ENCODE measurements at places on chromosomes 5 and 9. TPM values are rescaled to one million over a fixed set of nuclear protein-coding genes. Genes with fewer than 3 reads are reported as not detected.

DNA sequence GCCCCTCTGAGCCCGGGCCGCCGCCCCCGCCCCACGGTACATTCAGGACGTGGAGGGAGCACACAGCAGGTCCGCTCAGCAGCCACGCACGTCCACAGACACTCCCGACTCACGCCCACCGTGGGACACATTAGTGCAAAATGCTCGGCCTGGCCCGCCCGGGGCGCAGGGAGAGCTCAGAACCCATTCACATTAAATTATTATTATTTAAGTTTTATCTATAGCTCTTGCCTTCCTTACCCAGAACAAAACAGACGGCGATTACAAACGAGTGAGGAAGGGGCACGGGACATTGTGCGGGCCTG is 47.5 kb upstream of the UBAC1 start:
- H3K27me3 ChIP-seq: no peaks in the 10 kb centered on the region
- H3K27ac ChIP-seq: no peak overlapping the region
- DNase-seq: no peak
- H3K36me3 ChIP-seq: no peaks in the 10 kb centered on the region

- no peak overlapping the region for H3K27ac ChIP-seq
- H3K36me3 ChIP-seq: peaks cover 1% of the 10 kb centered on the region
- no peaks in the 10 kb centered on the region for H3K27me3 ChIP-seq
- no peak overlapping the region for H3K4me3 ChIP-seq
Observed at GRCh38 chr5:79518718-79519117, 4.8 kb upstream of the HOMER1 start.

DNA sequence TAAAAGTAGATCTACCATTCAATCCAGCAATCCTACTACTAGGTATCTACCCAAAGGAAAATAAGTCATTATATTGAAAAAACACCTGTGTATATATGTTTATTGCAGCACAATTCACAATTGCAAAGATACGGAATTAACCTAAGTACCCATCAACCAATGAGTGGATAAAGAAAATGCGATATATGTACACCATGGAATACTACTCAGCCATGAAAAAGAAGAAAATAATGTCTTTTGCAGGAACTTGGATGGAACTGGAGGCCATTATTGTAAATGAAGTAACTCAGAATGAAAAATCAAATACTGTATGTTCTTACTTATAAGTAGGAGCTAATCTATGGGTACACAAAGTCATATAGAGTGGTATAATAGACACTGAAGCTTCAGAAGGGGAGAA is 63.4 kb upstream of the PITX1 start:
- H3K27me3 ChIP-seq: no peaks in the 10 kb centered on the region
- DNase-seq: no peak
- no peak overlapping the region for H3K27ac ChIP-seq
- H3K4me3 ChIP-seq: no peak overlapping the region

- H3K36me3 ChIP-seq: no peaks in the 10 kb centered on the region
- H3K27me3 ChIP-seq: no peaks in the 10 kb centered on the region
- H3K27ac ChIP-seq: no peak overlapping the region
- no peaks in the 10 kb centered on the region for H3K4me1 ChIP-seq
- H3K4me3 ChIP-seq: no peak overlapping the region
- no peak for DNase-seq
Observed at GRCh38 chr9:121721058-121721350, 69.6 kb downstream of the DAB2IP start.

DNA sequence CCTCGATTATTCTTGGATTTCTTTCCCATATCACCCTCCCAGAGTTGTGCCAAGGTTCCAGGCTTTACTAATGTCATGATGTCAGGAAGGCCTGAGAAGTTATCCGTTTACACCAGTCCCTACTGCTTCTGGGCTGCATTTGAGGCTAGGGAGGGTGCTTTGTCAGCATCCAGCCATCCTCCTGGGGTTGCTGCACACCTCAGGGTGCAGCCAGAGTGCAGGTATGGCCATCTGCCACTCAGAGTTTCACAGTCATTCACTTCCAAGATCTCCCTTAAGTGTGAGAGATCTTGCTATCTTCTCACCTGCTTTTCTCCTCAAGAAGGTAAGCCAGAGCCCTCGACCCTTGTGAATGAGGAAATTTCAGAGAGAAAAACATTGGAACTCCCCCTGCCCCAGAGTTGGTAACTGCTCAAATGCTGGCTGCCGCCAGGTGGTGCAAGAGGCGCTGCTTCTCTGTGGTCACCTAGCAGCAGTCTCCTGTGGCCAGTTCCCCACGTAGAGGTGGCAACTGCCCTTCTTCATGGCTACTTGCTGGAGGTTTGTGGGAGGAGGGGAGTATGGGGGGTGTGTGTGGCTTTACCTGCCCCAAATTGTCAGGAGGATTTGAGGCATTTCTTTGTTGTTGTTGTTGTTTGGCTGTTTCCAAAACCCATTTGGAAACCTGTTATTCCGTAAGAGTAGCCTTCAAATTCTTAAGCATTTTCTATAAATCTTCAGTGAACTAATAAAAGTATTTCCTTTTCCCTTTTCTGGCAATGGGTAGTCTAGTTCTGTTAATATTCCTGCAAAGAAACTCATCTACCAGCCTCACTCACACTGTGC is 259.6 kb upstream of the DMRT1 start:
- peaks cover 4% of the 10 kb centered on the region for H3K4me1 ChIP-seq
- no peaks in the 10 kb centered on the region for H3K27me3 ChIP-seq
- H3K4me3 ChIP-seq: no peak overlapping the region

GRCh38 chr5:111863801-111864200 is 106.8 kb upstream of the NREP start:
- no peak for DNase-seq
- no peaks in the 10 kb centered on the region for H3K4me1 ChIP-seq
- no peak overlapping the region for H3K4me3 ChIP-seq
- H3K27me3 ChIP-seq: peaks cover 10% of the 10 kb centered on the region
- no peak overlapping the region for H3K27ac ChIP-seq
- no peaks in the 10 kb centered on the region for H3K36me3 ChIP-seq

DNA sequence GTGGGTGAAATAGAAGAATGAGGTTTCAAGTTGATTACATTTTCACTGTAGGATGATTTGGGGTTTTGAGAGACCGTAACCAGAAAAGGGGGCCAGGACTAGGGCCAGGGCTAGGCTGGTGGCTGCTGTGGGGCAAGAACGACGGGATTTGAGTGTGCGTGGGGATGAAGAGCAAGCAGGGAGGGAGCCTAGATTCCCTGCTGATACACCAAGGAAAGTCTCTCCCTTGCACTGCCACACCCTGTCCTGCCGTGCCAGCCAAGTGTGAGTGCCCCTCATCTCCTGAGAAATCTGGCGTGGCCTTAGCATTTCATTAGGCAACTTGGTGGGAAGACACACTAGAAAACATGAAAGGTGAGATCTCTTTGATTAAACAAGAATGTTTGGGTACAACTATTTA is 42.6 kb downstream of the RAI14 start:
- H3K27ac ChIP-seq: no peak overlapping the region
- no peaks in the 10 kb centered on the region for H3K27me3 ChIP-seq
- H3K4me1 ChIP-seq: peaks cover 16% of the 10 kb centered on the region
- H3K4me3 ChIP-seq: no peak overlapping the region
- no peak for DNase-seq

DNA sequence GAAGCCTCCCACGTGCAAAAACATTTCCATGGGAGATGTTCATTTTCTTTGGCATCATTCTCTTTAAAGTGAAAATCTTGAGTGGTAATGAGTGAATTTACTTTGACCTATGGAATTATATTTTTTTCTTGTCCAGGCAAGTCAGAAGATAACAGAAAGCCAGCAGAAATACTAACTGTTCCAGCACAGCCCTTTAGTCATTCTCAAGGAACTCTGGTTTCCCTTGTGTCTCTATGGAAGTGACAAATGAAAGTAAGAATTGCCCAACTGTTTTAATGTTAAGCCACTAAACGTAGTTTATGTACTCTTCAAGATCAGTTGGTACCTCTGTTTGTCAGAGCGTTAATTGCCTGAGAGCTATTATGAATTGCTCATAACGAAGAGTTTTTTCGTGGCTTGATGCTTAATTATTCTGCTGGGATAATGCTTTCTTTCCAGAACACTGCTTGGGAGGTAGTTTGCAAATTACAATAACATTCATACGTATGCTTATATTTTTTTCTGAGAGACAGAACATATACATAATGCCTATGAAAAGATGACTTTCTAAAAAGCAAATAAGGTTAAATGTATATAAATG is 84.5 kb upstream of the CER1 start:
- no peaks in the 10 kb centered on the region for H3K4me1 ChIP-seq
- no peak for DNase-seq

DNA sequence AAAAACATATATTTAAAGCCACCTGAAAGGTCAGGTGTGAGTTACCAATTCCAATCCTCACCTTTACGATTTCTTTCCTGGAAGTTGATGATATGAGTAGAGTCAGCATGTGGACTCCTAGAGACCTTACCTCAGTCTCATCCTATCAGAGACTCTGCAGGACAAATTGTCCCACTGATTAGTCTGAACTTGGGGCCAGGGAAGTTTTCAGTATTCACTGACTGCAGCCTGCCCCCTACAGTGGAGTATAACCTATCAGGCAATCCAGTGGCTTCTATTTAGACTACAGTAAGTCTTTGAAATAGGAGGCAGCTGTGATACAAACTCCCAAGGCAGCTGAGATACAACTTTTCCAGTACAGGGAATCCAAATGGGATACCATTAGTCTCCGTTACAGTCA is 449.4 kb upstream of the CDH10 start:
- H3K4me1 ChIP-seq: no peaks in the 10 kb centered on the region
- no peak overlapping the region for H3K4me3 ChIP-seq
- H3K27me3 ChIP-seq: no peaks in the 10 kb centered on the region
- H3K36me3 ChIP-seq: no peaks in the 10 kb centered on the region

DNA sequence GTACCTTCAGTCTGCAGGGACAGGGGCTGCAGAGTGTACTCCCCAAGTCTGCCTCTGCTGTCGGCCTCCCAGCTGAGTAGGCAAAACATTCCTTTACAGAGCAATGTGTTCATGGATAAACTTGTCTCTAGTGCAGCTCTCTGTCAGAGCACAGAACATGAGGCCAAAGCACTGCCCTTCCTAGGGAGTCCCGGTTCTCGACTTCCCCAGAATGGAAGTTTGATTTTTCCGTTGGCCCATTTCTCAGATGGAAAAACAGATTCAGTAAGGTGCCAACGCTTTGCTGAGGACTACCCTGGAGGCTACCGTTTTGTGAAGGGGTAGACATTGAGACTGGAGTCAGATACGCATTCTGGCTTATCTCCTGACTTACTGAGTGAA is 422 bp upstream of the TRIM32 start:
- no peak for DNase-seq
- no peaks in the 10 kb centered on the region for H3K27me3 ChIP-seq
- peaks cover 14% of the 10 kb centered on the region for H3K36me3 ChIP-seq
- peak overlapping the region; percentile 85 for H3K4me3 ChIP-seq
- peaks cover 44% of the 10 kb centered on the region for H3K4me1 ChIP-seq
- H3K27ac ChIP-seq: peak overlapping the region; percentile 54

DNA sequence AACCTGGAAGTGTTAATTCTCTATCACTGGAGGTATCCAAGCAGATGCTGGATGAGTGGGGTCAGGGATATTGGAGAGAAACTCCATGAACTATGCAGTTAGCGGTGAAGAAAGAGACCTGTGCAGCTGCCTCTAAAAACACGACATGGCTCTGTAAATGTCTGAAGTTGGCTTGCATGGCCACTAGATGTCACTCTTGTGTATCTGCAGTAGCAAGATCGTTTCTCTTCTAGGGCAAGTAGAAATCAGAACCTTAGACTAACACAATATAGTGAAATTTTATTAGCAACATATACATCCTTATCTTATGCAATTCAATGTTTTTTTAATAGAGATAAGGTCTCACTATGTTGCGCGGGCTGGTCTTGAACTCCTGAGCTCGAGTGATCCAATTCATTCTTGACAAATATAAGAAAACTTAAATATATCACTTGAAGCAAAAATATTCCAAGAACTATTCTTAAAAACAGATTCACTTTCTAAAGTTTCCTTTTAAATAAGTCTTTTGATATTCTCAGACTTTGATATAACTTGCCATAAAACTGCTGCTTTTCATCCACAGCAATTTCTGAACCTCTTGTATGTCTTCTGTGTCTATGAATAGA is 2.9 kb downstream of the OR2S2 start:
- no peak overlapping the region for H3K4me3 ChIP-seq
- H3K27ac ChIP-seq: no peak overlapping the region
- no peaks in the 10 kb centered on the region for H3K36me3 ChIP-seq
- no peaks in the 10 kb centered on the region for H3K4me1 ChIP-seq

DNA sequence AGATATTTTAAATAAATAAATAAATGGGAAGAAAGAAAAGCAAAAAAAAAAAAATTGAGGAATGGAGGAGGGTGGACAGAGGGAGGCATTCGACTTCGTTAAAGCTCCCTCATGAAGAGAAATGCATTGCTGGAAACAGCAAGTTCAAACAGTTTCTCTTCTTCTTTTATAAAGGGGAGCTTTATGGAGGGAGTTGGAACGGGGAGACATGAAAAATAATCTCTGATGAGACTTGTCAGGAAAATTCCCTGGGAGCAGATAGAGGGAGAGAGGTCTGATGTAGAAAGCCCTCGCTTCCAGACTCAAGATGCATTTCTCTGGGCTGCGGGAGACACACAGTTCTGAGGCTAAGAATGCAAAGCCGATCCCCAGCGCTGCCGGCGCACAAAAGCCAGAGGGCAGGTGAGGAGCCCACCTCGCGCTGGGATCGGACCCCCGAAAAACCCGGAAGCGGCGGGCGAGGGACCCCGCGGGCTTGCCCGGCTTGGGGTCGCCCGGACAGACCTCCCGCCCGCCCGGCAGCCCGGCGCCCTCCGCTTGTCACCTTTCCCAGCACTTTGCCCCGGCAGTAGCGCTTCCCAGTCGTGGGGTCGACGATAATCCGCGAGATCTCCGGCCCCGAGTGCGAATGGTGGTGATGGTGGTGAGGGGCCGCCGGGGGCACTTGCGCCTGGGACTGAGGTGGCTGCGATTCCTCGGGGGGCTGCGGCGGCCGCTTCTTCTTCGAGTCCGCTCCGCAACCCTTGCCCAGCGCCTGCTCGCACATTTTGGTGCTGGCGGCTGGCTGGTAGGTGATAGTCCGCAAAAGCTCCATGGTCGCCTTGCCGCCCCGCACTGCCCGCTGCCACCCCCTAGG is 512 bp downstream of the PLK2 start:
- peaks cover 15% of the 10 kb centered on the region for H3K4me1 ChIP-seq
- peaks cover 13% of the 10 kb centered on the region for H3K27me3 ChIP-seq
- peak overlapping the region; percentile 78 for H3K4me3 ChIP-seq
- peak; percentile 13 for DNase-seq

- no peak overlapping the region for H3K4me3 ChIP-seq
- no peak for DNase-seq
- no peaks in the 10 kb centered on the region for H3K27me3 ChIP-seq
- H3K4me1 ChIP-seq: no peaks in the 10 kb centered on the region
- no peaks in the 10 kb centered on the region for H3K36me3 ChIP-seq
- H3K27ac ChIP-seq: no peak overlapping the region
Observed at GRCh38 chr9:13443346-13444244, 164.1 kb upstream of the MPDZ start.

- no peak for DNase-seq
- H3K4me1 ChIP-seq: peaks cover 4% of the 10 kb centered on the region
- no peaks in the 10 kb centered on the region for H3K27me3 ChIP-seq
- no peak overlapping the region for H3K4me3 ChIP-seq
- no peak overlapping the region for H3K27ac ChIP-seq
Observed at GRCh38 chr5:75551471-75551870, 39.8 kb downstream of the POLK start.

- no peak for DNase-seq
- no peak overlapping the region for H3K27ac ChIP-seq
- no peaks in the 10 kb centered on the region for H3K4me1 ChIP-seq
Observed at GRCh38 chr5:34728236-34728635, 72.1 kb downstream of the RAI14 start.

- H3K4me3 ChIP-seq: no peak overlapping the region
- DNase-seq: no peak
- H3K4me1 ChIP-seq: no peaks in the 10 kb centered on the region
- no peaks in the 10 kb centered on the region for H3K36me3 ChIP-seq
- H3K27me3 ChIP-seq: no peaks in the 10 kb centered on the region
Observed at GRCh38 chr9:71209890-71210289, 88.5 kb upstream of the TRPM3 start.

Gene SPINK4
- not detected for total RNA-seq

Gene VPS13A
- total RNA-seq: 26.8 TPM

Gene FBN2
- total RNA-seq: not detected

Gene ADAMTSL1
- not detected for total RNA-seq

Gene HTR1A
- not detected for total RNA-seq

Measured in activated naive CD4-positive, alpha-beta T cell treated with anti-CD3 and anti-CD28 coated beads for 36 hours (primary cell).